ENCODE measurements at places on chromosomes 5 and 9.

GRCh38 chr9:22343218-22343611, 103.4 kb upstream of the DMRTA1 start:
- no peak overlapping the region for H3K4me3 ChIP-seq
- H3K4me1 ChIP-seq = no peaks in the 10 kb centered on the region
- DNase-seq = no peak
- no peak overlapping the region for H3K27ac ChIP-seq

DNA sequence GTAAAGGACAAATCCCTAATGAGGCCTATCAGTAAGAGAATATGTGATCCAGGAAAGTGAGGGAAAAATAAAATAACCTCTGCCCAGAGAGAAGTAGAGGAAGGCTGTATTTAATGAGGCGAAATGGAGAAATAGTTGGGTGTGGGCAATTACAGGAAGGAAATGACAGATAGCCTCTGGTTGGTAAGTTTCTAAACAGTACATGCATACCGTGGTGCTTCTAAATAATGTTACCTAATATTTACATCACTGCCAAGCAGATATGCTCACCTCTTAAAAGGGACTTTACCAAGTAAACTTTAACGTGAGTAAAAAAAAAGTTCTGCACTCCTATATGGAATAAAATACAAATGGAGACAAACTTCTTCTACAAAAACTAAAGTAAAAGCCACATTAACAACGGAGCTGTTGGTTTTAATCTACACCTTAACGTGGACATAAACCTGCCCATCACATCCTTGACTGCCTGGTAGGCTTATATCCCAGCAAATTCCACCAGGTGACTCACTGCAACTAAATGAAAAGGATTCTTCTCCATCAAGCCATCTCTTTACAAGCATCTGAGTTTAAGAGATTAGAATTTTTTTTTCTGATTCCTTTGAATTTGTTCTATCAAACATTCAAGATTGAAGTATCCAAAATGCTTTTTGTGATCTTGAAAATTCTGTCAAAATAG, 12.4 kb downstream of the NFIL3 start:
- H3K4me3 ChIP-seq = no peak overlapping the region
- DNase-seq = no peak
- H3K27ac ChIP-seq = no peak overlapping the region
- no peaks in the 10 kb centered on the region for H3K4me1 ChIP-seq
- no peaks in the 10 kb centered on the region for H3K27me3 ChIP-seq

DNA sequence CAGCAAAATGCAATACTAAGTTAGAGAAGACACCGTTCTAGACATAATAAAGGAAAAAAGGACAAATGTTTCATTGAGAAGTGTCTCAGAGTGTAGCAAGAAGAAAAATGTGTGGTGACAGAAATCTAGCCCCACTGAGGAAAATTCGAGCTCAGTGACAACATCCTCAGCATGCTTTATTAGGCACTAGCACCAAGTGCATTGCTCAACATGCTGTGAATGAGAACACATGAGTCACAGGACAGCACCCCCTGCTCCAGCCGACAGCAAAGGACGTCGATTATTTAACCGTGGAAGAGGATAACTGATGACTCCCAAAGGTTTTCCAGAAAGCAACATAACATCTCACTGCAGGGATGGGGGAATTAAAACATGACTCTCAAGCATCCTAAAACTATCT, 182.7 kb downstream of the GNAQ start:
- no peaks in the 10 kb centered on the region for H3K4me1 ChIP-seq
- H3K4me3 ChIP-seq = no peak overlapping the region
- no peak overlapping the region for H3K27ac ChIP-seq

DNA sequence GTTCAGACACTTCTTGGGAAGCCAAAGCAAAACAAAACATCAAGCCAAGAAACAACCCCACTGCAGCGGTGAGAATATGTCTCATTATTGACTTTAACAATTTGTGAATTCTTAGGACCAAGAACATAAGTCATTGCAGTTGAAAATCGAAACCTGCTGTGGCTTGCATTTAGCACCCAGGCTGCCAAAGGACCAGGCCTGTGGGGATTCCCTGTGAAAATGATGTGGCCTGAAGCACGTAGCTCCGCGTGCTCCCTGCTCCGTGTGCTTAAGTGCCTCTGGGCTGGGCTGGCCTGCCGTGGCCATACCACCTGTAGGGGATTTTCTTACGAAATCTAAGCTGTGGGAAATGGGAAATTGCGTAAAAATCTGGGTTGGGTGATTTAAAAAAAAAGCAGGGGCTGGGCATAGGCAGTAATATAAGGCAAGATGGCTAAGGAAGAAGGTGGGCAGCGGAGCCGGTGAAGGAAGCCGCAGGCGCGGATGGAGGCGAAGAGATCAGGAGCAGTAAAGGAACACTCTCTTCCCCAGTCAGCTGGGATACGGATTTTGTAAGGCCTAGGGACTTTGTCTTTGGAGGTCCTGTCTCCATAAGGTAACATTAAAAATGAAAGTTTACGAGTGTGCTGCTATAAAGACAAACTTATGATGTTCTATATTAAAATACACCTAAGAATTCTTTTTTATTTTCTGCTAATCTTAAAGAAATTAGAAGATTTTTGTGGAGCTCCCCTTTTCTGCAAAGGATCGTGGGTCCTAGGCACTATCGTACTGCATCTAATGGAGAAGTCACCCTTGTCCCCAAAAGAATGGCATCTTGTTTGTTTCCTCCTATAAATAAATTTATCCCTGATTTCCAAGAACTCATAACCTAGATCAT, 189.6 kb upstream of the SEMA6A start:
- H3K4me3 ChIP-seq = no peak overlapping the region
- no peaks in the 10 kb centered on the region for H3K36me3 ChIP-seq
- no peak for DNase-seq
- no peaks in the 10 kb centered on the region for H3K27me3 ChIP-seq

DNA sequence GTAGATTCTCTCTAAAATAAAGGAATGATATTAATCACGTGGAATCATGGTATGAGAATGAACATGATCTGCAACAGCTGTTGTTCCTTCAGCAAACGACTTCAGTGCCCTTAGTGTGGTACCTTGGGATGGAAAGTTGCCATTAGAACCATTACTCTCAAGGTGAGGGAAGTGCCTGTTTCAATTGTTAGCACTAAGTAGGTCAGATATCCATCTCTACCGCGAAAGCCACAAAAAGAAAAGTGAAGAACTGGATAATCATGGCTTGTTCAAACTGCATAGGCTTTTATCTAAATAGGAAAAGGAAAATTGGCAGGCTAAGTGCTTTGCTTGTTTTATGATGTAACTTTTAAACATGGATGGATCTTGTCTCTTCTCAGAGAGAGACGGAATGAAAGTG, 380.7 kb downstream of the MRPS30 start:
- H3K27me3 ChIP-seq = no peaks in the 10 kb centered on the region
- no peak for DNase-seq
- no peaks in the 10 kb centered on the region for H3K36me3 ChIP-seq
- no peaks in the 10 kb centered on the region for H3K4me1 ChIP-seq
- H3K27ac ChIP-seq = no peak overlapping the region

DNA sequence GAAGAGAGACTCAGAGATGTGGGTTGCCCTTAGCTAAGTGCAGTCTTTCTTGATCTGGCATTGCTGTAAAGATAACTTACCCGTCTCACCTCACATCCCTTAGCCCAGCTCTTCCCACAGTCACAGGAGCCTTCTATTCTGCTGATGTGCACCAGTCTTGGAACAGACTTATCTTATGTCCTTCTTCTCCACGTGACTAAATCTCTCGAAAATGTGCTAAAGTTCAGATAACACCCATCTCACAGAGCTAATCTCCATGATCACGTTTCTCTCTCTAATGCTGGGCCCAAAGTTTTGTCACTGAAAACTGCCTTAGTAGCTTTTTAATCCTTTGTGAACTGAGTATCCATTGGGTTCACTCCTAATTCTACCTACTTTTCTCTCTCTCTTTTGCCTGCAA, 16.7 kb downstream of the SLC36A1 start:
- peaks cover 3% of the 10 kb centered on the region for H3K36me3 ChIP-seq
- no peaks in the 10 kb centered on the region for H3K27me3 ChIP-seq
- no peak overlapping the region for H3K4me3 ChIP-seq
- no peaks in the 10 kb centered on the region for H3K4me1 ChIP-seq
- no peak overlapping the region for H3K27ac ChIP-seq

DNA sequence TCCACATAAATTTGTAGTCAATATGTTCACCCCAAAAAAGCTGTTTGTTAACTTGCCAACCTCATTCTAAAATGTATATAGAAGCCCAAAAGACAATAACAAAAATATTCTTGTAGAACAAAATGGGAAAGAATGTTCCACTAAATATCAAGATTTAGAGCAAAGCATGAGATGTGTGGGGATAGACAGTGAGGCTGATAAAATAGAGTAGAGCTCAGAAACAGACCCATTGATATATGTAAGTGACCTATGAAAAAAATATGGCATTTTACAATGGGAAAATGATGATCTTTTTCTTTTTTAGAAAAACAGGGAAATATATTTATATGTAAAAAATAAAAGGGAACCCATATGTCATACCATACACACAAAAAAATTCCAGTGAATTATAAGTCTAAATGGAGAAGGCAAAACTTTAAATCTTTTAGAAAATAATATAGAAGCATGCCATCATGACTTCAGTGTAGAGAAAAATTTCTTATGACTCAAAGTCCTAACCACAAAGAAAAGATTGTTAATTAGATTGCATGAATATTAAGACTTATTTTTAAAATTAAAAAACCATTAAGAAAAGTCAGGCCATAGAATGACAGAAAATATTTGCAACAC, 6.6 kb upstream of the IFNB1 start:
- H3K4me1 ChIP-seq = no peaks in the 10 kb centered on the region
- H3K4me3 ChIP-seq = no peak overlapping the region
- H3K36me3 ChIP-seq = no peaks in the 10 kb centered on the region

DNA sequence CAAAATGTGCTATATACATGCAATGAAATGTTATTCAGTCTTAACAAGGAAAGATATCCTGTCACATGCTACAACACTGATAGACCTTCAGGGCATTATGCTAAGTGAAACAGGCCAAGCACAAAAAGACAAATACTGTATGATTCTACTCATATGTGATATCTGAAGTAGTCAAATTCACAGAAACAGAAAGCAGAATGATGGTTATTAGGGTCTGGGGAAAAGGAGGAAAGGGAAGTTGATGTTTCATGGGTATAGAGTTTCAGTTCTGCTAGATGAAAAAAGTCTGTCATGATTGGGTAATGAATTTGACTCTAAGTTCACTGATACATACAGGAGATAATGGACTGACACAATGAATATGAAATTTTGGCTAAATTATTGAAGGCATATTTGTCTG, 11.2 kb upstream of the RIC1 start:
- no peaks in the 10 kb centered on the region for H3K4me1 ChIP-seq
- no peak for DNase-seq
- H3K27ac ChIP-seq = no peak overlapping the region
- no peaks in the 10 kb centered on the region for H3K27me3 ChIP-seq
- no peaks in the 10 kb centered on the region for H3K36me3 ChIP-seq
- H3K4me3 ChIP-seq = no peak overlapping the region

- no peak overlapping the region for H3K4me3 ChIP-seq
- no peaks in the 10 kb centered on the region for H3K4me1 ChIP-seq
- H3K27me3 ChIP-seq = no peaks in the 10 kb centered on the region
- H3K27ac ChIP-seq = no peak overlapping the region
- H3K36me3 ChIP-seq = peaks cover 33% of the 10 kb centered on the region
- no peak for DNase-seq
Measured at GRCh38 chr5:228886-229285, 10.8 kb downstream of the SDHA start.

GRCh38 chr5:27034565-27034964, 3.8 kb downstream of the CDH9 start:
- H3K27ac ChIP-seq = no peak overlapping the region
- DNase-seq = no peak
- H3K4me1 ChIP-seq = peaks cover 1% of the 10 kb centered on the region
- no peak overlapping the region for H3K4me3 ChIP-seq
- no peaks in the 10 kb centered on the region for H3K27me3 ChIP-seq
- no peaks in the 10 kb centered on the region for H3K36me3 ChIP-seq

- DNase-seq = peak; percentile 54
- H3K4me3 ChIP-seq = no peak overlapping the region
- H3K27ac ChIP-seq = no peak overlapping the region
- no peaks in the 10 kb centered on the region for H3K27me3 ChIP-seq
- peaks cover 2% of the 10 kb centered on the region for H3K4me1 ChIP-seq
- H3K36me3 ChIP-seq = no peaks in the 10 kb centered on the region
Measured at GRCh38 chr5:57698802-57699201, 216.2 kb upstream of the ACTBL2 start.

- no peak overlapping the region for H3K4me3 ChIP-seq
- DNase-seq = no peak
- H3K27ac ChIP-seq = no peak overlapping the region
- H3K4me1 ChIP-seq = no peaks in the 10 kb centered on the region
- H3K27me3 ChIP-seq = no peaks in the 10 kb centered on the region
- no peaks in the 10 kb centered on the region for H3K36me3 ChIP-seq
Measured at GRCh38 chr5:72402959-72403628, 82.9 kb downstream of the PTCD2 start.

- no peak overlapping the region for H3K27ac ChIP-seq
- no peaks in the 10 kb centered on the region for H3K36me3 ChIP-seq
- H3K4me3 ChIP-seq = no peak overlapping the region
- peak; percentile 43 for DNase-seq
Measured at GRCh38 chr5:59562756-59563389, 330.7 kb downstream of the PDE4D start.

GRCh38 chr9:136584401-136584932, 38.6 kb upstream of the NOTCH1 start:
- H3K27ac ChIP-seq = no peak overlapping the region
- no peaks in the 10 kb centered on the region for H3K36me3 ChIP-seq
- no peak for DNase-seq
- peaks cover 19% of the 10 kb centered on the region for H3K4me1 ChIP-seq
- H3K4me3 ChIP-seq = no peak overlapping the region
- no peaks in the 10 kb centered on the region for H3K27me3 ChIP-seq

- H3K4me3 ChIP-seq = no peak overlapping the region
- no peaks in the 10 kb centered on the region for H3K36me3 ChIP-seq
- no peak for DNase-seq
- H3K4me1 ChIP-seq = no peaks in the 10 kb centered on the region
Measured at GRCh38 chr5:135608361-135608760, 29.6 kb upstream of the CXCL14 start.

DNA sequence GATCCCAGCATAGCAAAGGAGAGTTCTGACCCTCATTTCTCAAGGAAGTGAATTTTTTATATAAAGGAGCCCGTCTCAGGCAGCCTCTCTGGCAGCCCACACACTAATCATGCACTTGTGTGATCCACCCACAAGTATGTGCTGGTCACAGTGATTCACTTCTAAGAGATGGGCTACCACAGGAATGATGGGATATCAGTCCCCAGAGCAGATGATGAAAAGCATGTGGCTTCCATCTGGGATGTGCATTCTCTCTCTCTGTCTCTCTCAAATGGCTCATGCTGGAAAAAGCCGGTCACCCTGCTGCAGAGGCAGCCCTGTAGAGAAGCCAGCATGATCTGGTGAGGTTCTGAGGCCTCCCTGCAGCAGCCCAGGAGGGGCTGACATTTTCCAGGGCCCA, 74.2 kb upstream of the ADCY2 start:
- no peak overlapping the region for H3K27ac ChIP-seq
- no peak overlapping the region for H3K4me3 ChIP-seq
- no peaks in the 10 kb centered on the region for H3K27me3 ChIP-seq
- H3K36me3 ChIP-seq = no peaks in the 10 kb centered on the region

DNA sequence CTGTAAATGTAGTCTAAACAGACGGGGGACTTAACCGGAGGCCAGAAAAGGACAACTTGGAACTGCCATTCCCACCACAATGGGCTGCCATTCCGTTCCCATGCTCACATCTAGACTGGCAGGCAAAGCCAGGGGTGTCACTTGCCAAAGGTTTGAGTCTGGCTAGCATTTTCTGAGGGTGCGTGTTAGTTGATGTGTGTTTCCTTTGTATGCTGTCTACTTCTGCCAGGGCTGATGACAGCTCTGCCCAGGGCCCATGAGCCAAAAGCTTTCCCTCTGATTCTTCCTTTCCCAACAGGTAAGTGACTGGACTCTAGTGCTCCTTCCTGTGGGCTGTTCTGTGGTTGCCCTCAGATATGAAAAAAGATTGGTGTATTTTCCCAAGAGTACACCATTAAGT, 68.0 kb downstream of the ZNF608 start:
- H3K4me1 ChIP-seq = peaks cover 5% of the 10 kb centered on the region
- no peaks in the 10 kb centered on the region for H3K27me3 ChIP-seq
- H3K27ac ChIP-seq = no peak overlapping the region
- H3K4me3 ChIP-seq = no peak overlapping the region

Data from iPS DF 6.9 (cell line).